NCI-H146 (cell line): ENCODE measurements at places on chromosomes 5 and 9.

DNA sequence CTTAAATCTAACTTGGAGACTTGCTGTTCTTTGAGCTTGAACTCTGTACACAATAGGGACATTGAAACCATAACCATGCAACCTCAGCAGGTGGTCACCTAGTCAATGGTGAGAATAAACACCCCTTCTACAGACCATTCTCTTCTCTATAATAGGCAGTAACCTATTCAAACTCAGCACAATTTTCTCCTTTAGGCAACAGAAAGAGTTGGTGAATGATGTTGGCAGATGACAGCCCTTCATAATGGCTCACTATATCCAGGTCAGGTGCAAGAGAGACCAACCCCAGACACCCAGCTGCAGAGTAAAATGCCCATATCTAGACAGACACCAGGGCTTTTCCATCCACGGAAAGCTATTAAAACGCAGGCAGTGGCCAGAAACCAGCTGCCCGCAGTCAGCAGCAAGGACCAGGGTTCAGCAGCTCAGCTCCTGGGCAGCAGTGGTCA, 106.7 kb downstream of the SERINC5 start:
- peak; percentile 98 for DNase-seq

DNA sequence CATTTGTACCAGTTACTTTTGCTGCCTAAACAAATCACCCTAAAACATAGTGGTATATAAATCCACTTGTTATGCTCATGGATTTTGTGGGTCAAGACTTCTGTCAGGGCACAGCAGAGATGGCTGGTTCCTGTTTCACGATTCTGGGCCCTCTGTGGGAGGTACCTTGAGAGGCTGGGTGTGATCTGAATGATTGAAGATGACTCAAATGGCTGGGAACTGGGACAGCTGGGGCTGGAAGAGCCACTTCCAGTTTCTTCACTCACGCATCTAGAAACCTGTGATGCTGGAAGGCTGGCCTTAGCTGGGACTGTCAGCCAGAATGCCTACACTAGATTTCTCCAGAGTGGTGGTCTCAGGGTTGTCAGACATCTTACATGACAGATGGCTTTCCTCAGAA, 88.1 kb downstream of the KIF4B start:
- DNase-seq: no peak

DNA sequence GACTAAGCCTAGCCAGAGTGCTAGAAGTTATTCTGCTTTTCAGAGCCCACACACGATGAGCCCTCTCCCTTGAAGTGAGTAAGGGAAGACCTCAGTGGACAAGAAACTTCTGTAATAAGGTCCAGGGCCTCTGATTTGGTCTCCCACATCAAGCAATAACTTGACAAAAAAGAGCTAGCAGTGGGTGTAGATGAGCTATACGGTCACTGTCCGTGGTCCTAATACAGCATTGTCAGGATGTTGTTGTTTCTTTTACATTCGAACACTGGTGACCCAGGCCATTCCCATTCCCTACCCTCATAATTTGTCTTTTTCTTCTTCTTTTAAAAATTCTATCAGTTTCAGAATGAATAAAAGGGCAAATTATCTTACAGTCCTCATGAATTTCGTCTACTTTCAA, 5.2 kb downstream of the PCSK1 start:
- DNase-seq: no peak

DNA sequence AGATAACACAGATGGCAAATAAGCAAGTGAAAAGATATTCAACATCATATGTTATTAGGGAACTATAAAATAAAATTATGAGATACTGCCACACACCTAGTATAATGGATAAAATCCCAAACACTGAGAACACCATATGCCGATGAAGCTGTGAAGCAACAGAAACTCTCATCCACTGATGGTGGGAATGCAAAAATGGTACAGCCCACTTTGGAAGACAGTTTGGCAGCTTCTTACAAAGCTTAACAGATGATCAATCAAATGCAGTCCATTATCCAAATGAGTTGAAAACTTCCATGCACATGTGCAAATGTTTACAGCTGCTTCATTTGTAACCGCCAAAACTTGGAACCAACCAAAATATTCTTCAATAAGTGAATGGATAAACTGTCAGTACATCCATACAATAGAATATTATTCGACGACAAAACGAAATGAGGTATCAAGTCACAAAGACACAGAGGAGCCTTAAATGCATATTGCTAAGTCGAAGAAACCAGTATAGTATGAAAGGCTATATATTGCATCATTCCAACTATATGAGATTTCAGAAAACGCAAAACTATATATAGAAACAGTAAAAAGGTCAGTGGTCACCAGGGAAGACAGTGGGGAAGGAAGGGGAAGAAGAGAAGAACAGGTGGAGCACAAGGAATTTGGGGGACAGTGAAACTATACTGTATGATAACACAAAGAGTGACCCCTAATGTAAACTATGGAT, 14.9 kb downstream of the PFDN1 start:
- DNase-seq: no peak

GRCh38 chr9:136965771-136966484, 11.4 kb upstream of the PTGDS start:
- DNase-seq: no peak

DNA sequence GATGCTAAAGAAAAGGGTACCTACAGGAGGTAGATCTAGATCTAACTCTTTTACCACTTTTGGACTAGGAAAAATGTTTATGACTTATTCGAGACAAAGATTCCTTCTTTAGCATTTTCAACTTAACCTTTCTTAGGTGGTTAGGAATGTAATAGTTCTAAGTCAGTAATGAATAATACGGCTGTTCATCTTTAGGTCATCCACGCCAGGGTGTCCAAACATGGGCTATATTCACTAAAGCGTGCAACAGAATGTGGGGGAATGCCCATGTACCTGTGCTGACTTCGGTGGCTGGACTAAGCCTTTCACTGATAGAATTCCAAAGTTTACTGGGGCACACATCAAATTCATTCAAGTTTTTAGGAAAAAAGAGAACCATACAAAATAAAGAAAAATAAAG, 164.7 kb downstream of the TSSK1B start:
- DNase-seq: no peak

DNA sequence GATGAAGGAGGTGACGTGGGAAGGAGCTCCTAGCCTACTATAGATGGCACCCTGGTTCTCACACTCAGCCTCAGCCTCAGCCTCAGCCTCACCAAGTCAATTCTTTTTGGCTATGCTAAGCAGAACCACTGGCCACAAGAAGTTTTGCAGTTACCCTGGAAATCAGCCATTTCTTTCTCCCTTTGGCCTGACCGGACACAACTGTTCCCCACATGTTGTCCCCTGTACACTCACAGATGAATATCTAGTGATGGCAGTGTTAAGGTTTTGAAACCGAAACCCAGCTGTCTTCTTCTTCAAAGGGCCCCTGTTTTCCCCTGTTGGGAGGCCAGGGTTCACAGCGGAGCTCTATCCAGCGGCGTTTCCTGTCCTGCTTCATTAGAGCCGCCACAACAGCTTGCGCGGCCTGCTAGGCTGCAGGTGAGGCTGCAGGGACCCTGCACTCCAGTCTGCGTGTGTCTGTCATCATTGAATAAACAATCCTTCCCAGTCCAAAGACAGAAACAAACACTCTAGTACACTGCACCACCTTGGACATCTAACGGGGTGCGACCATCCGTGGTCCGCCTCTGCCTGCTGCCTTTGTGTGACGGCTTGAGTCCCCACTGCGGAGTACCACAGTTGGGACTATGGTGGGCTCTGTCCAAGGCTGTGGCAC, 250.5 kb downstream of the DENND1A start:
- peak; percentile 53 for DNase-seq

DNA sequence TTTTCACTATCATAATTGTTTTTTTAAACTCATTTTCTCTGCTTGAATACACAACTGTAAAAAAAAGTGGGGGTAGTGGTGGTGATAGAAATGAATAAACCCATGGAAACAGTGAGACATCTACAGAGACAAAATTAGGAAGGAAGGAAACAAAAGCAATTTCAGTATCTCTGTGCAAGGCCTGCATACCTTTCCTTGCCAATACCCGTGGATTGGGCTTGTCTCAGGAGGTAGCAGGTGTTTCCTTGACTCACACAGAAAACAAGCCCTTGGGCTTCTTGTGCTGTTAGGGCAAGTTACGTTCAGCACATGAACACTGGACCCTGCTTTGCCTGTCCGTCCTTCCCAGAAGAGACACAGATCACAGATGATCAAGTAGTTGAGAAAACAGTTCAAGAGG, 372.2 kb downstream of the ZSWIM6 start:
- DNase-seq: no peak

DNA sequence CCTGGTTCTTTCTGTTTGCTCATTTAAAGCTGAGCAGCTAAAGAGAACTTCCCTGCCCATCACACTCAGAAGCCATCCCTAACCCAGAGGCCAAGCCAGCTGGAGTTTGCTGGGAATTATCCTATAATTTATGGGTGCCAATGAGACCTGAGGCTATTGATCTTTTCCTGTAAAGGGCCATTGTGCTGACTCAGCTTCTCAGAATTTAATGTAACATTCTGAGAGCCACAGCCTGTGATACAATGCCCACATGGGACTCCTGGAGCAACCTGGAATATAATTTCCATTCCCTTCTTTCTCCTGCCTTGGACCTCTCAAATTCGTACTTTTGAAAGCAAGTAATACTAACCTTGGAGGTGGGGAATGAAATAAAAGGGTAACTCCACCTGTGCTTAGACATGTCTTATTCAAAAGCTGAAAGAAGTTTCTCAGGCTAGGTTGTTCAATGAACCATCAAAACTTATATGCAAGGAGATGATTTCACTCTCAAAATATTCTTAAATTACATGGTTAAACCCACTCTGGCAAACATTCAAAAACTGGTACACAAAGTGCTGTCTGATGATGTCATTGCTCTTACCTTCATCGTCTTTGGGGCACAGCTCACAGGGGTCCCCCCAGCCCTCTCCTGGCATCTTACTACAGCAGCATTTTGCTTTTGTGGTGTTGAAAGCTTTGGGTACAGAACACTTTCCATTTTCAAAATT, 206.7 kb downstream of the SLC12A2 start:
- peak; percentile 73 for DNase-seq

GRCh38 chr5:136677217-136677616, 311.9 kb upstream of the TRPC7 start:
- DNase-seq: no peak

DNA sequence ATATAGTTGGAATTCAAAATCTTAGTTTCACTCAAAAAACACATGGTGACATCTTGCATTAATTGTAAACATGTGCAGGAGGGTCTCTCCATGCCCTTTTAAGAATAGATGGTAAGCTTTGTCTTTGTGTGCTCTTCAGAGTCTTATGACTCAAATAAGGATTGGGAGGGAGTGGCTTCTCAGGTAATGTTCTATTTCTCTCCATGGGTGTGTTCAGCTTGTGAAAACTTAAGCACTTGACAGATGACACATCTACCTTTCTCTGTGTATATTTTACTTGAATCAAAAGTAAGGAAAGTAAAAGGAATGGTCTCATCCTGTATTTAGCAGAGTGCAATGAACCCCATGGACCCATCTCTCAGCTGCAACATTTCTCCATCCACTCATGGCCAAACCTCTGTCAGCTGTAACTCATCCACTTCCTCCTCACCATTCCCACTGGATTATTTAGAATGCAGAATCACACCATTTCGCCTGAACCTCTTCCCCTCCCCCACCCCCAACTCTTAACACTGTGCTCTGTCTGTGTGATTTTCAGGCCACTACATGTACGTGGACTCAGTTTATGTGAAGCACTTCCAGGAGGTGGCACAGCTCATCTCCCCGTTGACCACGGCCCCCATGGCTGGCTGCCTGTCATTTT, 82.1 kb downstream of the MAMDC2 start:
- DNase-seq: no peak

- DNase-seq: no peak
Observed at GRCh38 chr5:115920171-115920725, 42.0 kb upstream of the LVRN start.

- no peak for DNase-seq
Observed at GRCh38 chr5:137439645-137440044, 59.5 kb downstream of the SPOCK1 start.

DNA sequence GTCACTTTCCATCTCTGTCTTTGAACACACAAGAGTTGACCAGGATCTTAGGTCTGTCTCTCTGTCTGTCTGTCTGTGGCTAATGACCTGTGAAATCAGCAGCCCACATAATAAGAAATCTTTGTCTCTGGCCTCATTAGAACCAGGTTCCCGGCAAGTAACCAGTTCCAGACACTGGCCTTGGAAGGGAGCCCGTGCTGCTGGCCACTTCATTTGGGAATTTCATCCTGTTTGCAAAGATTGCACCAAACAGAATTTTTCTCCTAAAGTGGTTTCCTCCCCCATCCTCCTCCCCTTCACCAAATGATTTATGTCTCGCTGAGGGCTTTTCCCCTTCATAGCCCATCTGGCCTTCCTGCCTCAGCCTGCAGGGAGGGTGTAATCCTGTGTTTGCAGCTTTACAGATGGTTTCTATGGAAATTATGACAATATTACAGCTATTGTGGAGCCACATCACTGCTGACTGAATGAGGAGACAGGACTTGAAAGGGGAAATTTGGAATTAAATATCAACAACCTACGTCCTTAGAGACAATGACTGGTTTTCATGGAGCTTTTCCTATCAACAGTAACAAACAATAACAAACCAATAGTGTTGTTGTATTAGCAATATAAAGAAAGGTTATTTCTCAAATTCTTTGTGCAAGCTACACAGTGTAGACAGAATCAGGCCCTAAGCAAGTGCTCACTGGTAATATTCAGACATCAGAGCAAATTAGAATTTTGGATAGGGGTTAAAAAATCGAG, 25.7 kb downstream of the DPYSL3 start:
- peak; percentile 82 for DNase-seq

DNA sequence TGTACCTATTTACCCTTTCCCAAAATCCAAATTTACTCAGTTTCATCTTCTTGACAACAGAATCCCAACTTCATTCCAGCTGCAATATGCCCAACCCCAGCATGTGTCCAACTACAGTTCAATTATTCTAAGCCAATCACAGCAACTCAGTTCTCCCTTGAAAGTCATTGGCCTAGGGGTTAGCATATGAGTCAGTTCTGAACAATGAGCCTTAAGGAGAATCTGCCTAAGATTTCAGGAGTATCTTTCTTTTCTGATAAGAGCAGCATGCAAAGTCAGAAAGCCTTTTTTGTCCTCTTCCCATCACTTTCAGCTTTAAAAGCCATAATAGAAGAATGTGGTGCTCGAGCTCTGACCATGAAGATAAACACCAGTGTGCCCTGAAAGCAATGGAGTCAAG, 44.4 kb upstream of the RASGRF2 start:
- no peak for DNase-seq

DNA sequence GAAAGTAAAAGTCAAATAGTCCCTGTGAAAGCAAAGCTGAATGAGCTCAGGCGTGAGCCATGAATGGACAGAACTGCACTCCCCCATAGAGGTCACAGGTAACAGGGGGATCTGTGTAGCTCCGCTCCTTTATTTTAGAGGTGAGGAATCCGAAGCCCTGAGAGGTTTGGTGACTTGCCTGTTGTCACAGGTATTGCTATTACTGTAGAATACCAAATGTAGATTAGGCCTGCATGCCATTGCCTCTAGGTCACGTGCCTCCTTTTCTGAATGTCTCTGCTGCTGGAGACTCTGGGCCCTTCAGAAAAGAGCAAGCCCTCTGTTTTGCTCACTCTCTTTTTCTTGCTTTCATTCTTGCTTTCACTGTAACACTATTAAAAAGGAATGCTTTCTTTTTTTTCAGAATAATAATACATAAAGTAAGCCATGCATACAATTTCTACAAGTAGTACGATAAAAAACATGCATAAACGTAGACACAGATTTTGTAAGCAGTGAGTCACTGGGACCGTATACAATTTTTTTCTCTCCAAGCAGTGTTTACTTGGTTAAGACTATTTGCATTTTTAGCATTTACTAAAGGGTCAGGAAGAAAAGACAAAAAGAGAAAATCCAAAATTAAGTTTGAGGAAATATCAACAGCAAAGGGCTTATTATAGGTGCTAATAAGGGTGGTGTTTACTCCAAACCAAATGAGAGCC, 568.7 kb upstream of the ADAMTS16 start:
- no peak for DNase-seq
